Dorsolateral prefrontal cortex (tissue), 122 donors: ENCODE measurements at places on chromosomes 4 and X.

DNA sequence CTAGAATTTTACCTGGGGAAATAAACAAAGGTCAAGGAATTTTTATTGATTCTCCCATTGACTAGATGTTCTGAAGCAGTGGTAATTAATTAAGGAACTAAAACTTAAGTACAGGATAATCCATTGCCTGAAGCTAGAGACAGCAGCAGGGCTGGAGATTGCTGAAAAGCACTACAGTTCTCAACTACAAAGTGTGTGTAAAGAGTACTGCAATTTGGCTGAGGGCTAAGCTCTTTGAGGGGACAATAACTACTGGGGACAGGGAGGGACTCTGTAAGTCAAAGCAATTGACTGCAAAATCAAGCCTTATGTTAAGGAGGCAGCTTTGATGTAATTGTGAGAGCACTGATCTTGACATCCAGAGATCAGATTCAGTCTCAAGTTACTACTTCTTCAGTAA, 260.4 kb downstream of the GALNTL6 start:
- no peak for DNase-seq

GRCh38 chrX:120726294-120726693, 96.4 kb upstream of the C1GALT1C1 start:
- DNase-seq, result no peak

GRCh38 chr4:145132511-145133098, 34.5 kb downstream of the ABCE1 start:
- DNase-seq, result no peak

DNA sequence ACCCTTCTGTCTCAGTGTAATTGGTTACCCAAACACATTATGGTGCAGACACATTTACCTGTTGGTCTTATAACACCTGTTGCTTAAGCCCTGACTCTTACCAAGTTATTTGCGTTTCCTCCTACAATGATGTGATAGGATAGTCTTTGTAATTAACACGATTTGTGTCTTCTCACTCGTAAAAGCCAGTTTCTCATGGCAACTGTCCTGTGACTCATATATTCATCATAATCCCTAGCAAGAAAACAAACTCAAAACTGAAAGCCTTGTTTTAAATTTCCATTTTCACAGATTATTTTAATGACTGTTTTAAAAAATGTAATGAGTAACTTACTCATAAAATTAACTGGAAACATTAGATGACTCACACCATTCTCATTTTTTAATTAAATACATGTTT, 495.2 kb downstream of the NLGN4X start:
- no peak for DNase-seq

DNA sequence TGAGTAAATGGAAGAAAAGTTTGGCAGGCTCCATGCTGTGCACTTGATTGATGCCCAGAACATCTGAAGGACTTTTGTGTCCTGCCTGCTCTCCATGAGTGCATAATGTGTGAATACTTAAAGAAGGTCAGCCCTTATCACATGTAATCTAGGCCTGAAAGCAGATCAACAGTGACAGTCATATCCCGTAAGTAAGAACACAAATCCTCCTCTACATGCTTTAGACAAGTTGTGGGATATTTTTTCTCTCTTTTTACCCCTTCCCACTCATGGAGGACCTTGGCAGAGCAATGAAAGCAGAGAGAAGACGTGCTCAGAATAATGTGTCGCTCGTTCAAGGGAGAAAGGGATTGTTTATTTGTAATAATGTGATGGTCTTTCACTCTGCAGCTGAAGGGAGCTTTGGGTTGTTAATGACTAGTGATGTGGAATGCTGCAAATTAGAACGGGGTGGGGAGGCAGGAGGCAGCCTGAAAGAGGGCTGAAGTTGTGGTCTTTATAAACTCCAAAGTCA, 286.6 kb downstream of the BMPR1B start:
- no peak for DNase-seq

DNA sequence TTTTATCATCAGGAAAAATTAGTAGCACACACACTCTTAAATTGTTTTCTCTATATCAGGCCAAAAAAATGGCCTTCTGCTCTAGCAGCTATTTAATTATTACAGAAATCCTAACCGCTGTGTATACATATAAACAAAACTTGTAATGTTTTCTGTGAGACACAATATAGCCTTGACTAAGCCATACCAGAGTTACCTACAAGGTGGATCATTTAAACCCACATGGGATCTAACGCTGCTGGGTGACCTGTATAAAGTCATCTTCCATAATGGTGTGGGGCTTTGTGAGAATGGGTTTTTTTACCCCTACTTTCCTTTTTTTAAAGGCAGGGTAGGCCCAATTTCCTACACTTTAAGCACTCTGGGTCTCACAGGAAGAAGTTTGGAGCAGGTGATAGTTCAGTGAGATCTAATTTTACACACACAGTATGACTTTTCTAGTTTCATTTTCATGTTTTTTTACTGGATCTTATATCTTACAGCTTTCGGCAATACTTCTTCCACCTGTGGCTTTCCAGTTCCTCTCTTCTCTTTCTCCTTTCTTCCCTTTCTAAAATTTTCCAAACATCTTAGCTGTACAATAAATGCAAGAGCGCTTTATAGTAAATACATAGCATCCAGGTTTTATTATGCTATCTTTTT, 66.9 kb upstream of the MMAA start:
- DNase-seq, result no peak

- no peak for DNase-seq
Measured at GRCh38 chrX:15977644-15978043, 123.0 kb upstream of the AP1S2 start.

- no peak for DNase-seq
Measured at GRCh38 chrX:124033821-124034220, 72.3 kb downstream of the STAG2 start.

GRCh38 chrX:124293810-124294209, 38.6 kb upstream of the TEX13D start:
- DNase-seq, result no peak

DNA sequence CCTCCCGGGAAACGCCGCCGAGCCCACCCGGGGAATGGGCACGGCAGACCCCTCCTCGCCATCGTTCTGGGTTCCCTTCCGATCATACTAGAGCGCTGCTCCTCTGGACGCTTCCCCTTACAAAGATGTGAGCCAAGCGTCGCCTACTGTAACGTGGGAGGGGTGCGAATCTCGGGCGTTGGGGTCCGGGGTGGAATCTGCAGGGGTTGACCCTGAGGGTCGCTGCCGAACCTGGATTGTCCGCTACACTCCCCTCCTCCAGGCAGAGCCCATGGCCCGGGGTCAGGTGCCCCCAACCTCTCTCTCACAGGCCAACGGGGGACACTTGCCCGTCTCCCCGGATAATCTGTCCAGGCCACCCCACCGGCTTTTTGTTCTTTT, 13.8 kb downstream of the BCOR start:
- no peak for DNase-seq

GRCh38 chr4:150826306-150826705, 188.8 kb downstream of the LRBA start:
- DNase-seq, result no peak

DNA sequence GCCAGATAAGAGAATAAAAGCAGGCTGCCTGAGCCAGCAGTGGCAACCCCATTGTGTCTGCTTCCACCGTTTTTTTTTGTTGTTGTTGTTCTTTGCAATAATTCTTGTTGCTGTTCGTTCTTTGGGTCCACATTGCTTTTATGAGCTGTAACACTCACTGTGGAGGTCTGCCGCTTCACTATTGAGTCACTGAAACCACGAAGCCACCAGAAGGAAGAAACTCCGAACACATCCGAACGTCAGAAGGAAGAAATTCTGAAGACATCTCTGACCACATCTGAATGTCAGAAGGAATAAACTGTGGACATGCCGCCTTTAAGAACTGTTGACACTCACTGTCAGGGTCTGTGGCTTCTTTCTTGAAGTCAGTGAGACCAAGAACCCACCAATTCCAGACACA, 110.5 kb downstream of the PCDH18 start:
- DNase-seq, result no peak

DNA sequence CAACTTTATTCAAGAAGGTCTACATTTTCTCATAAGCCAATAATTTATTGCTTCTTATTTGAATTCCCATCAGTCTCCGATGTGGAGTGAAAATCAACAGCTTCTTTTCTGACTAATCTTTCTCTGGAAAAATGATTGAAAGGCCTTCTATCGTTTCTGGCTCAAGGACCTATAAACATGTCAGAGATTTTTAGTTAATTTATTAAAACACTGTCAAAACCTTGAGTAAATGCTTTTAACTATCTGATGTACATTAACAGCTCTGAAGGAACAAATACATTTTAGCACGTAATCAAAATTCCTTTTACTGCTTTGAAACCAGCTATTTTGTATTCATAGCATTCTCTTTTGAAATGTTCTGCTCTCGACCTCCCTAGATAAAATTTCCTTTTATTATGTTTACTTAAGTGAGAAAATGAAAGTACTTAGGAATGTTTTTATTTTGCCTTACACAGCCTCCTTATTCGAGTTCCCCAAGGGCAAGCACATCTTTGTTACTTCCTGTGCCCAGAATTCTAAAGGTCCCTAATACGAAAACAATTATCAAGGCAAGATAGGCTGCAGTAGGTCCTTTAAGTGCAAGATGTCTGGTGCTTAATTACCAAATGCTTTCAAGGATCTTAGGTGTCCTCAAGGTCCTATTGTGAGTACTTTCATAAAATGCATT, 3.1 kb upstream of the ZFX start:
- no peak for DNase-seq

- no peak for DNase-seq
Measured at GRCh38 chr4:155038459-155038858, 170.0 kb upstream of the NPY2R start.

DNA sequence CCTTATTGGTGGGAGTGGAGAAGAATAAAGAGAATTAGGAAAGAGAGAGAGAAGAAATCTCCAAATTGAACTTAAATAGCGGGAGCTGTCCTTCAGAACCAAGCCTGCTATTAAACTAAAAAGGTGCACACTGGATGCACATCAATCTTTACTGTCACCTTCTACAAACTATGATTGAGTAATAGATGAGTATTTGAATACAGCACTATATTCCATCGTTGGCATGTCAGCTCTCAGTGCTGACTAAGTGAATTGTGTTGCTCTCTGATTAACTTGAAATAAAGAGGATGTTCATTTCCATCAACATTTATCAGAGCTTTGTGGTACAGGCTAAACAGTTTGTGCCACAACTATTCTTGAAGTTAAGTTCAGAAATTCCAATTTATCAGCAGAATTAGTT, 143.7 kb upstream of the PABPC4L start:
- DNase-seq, result no peak

DNA sequence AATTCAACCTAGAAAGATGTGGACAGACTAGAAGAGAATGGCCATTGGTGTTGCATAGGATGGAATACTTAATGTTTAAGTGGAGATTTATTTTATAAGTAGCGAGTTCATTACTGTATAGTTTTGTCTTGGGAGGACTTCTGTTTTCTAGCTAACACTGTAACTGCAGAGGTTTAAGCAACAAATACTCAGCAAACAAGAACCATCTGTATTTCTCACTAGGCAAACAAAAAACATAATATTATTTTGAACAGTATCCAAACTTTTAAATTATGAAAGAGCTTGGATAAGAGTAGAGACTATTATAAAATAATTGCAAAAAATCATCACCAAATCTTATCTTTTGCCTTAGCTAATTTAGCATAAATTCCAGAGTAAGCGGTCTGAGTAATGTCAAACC, 121.1 kb downstream of the GLRA3 start:
- DNase-seq, result no peak

DNA sequence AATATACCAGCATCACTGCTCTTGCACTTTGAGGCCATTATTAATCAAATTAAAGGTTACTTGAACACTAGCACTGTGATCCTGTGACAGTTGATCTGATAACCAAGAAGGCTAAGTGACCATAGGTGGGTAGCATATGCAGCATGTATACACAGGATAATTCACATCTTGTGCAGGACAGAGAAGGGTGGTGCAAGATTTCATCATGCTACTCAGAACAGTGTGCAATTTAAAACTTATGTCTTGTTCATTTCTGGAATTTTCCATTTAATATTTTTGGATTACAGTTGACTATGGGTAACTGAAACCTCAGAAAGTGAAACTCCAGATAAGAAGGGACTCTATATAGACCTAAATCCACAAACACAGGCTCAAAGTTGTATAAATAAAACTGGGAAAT, 78.2 kb upstream of the PDE5A start:
- no peak for DNase-seq

DNA sequence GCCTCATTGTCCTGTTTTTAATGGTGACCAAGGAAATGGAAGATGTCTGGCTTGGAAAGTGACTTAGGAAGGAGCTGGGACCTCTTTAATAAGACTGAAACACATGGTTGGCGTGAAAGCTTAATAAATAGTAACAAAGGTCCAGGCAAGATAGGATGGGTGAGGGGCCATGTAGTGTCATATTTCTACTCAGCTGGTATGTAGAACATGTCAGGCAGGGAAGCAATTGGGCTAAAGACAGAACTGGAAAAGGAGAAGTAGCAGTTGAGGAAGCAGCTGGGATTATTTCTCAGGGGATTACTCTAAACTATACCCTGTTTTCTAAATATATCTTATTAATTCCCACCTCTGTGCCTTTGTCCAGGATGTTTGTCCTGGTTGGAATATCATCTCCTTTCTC, 18.6 kb downstream of the ITGB1BP2 start:
- DNase-seq, result no peak

DNA sequence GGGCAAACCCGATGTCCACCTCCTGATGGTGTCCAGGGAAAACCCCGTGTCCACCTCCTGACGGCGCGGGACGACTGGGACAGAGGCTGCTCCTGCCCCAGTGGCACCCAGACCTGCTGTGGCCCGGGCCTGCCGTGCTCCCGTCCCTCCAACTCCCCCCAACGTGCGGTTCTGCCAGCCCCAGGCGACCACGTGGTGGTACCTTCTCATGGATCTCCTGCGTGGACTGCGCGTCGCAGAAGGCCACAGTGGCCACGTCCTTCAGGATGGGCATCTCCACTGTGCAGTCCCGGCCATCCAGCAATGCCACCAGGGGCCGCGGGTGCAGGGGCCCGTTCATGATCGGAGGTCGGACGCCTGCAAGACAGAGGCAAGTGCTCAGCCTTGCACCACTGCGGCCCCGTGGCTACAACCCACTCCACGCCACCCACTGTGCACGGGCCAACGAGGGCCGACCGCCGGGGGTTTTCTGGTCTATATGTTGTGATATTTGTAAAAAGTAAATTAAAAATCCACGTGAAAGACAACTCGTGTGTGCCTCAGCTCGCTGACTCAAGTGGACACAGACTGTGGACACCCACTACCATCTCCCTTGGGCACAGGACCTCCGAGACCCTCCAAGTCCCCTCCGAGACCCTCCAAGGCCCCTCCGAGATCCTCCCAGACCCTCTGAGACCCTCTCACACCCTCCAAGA, 10.8 kb downstream of the CTBP1 start:
- no peak for DNase-seq

DNA sequence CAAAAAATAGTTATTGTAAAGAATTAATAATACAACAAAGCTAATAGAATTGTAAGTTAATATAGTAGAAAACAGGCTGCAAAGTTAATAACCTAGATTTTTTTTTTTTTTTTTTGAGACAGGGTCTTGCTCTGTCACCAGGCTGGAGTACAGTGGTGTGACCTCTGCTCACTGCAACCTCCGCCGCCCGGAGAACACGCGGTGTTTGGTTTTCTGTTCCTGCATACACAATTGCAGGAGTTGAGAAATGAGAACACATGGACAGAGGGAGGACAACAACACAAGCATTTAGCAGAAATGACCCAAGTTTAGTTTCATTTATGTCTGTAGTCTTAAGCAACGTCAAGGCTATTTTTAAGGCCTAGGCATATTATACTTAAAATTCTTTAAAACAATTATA, 145.9 kb upstream of the PCDH10 start:
- no peak for DNase-seq
